ENCODE measurements at places on chromosomes 3 and 15.

GRCh38 chr15:74830868-74831267, 4.4 kb downstream of the CPLX3 start:
- no peak for DNase-seq

DNA sequence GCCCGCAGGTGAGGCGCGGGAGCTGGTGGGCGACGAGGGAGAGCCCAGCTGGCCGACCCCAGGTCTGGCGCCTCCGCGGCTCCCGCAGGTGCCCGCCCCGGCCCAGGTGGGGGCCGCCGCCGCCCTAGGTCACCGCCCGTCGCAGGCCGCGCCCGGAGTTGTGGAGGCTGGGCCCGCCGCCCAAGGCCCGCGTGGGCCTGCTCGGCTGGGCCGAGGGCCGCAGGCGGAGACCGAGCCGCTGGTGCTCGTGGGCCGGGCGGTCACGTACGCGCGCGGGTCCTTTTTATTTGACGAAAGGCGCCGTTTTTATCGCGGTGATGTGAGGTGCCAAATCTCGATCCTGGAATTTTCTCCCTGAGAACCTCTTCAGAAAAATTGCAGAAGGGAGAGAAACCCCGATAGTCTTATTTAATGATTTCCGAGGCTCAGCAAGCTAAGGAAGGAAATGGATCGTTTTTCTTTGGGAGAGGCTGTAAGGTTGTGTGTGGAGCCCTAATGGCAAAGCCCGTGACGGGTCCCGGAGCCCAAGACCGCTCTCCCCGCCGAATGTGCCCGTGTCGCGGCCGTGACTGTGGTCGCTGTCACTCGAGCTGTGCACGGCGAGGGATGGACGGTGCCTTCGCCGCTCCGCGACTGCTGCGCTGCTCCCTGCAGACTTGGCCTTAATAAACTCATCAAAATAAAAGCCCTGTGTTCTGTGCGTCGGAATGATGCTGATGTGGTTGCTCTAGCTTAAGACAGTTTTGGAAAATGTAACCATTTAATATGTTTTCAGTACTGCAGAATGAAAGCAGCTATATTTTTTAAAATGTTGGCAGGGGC, 612 bp downstream of the APPL1 start:
- peak; percentile 28 for DNase-seq

DNA sequence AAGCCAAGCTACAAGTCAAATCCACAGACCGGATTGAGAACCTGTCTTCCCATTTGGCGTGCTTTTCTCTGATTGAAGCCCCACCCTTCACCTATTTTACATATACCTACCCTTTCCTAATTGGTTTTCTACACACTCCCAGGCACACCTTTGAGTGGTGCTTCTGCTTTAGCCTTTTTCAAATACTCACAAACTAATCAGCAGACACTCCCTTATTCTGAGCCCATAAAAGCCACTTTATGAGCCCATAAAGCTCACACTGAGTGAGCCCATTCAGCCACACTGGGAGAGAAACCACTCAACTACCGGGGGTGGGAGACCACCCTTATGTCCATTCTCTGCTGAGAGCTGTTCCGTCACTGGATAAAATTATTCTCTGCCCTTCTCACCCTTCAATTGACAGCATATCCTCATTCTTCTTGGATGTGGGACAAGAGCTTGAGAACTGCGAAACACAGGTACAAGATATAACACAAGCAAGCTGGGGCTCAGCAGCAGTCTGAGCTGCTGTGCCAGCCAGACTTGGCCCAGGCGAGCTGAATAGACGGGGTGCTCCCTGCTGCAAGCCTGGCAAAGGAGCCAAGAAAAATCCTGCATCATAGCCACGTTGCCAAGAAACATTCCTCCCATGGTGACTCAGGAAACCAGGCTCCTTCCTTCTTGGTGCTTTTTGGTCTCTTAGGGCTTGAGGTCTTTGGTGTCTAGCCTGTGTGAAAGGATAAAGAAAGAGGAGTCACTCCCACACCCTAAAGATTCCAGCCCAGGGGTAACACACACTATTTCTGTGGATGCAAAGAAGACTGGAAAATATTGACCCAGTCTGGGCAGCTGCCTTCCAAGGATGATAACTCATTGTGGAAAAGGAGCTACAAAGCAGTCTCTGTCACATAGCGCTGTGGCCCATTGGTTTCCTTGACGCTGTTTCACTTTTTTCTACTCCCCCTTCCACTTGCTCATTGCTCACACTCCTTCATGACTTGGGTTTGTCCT, 609.7 kb downstream of the MCTP2 start:
- no peak for DNase-seq

- DNase-seq, result no peak
Observed at GRCh38 chr3:13025778-13026518, 47.3 kb downstream of the IQSEC1 start.

DNA sequence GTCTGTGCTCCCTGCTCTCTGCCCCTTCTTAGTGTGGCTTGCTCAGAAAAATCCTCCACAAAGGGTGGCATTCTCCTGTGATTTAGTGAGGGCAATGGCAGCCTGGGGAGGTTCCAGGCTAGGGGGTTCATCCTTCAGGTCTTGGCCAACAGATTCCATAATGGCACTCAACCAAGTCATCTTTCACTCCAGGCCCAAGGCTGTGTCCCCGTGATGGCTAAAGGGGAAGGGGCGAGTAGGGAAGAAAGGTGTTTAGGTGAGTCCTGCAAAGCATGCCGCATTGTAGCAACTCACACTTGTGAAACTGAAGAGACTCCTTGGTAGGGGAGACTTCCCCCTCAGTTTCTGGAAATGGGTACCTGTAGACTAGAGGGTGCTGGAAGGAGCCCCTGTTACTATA, 105.6 kb downstream of the THSD4 start:
- no peak for DNase-seq

GRCh38 chr15:27692438-27692837, 406.7 kb downstream of the OCA2 start:
- DNase-seq, result no peak

DNA sequence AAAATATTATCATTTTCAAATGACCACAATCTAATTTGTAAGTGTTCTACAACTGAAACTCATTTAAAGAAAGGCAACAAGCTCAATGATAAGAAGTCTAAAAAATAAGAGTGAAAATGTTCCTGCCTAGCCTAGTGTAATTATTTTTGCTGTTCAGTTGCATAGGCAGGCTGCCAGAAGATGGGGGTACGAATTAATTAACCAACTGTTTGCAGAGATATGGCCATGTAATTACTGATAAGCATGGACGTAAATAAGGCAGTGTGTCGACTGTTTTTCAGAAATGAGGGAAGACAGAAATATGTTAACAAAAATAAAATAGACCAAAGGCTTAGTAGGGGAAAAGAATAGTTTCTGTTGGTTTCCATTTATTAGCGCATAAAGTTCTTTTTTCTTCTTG, 24.7 kb upstream of the SCAANT1 start:
- DNase-seq, result no peak

- DNase-seq, result no peak
Observed at GRCh38 chr15:98561169-98561941, 87.0 kb upstream of the IGF1R start.

GRCh38 chr15:100256970-100257650, 84.7 kb downstream of the ADAMTS17 start:
- no peak for DNase-seq

Measured in H54 (cell line).